CD4-positive, CD25-positive, alpha-beta regulatory T cell (primary cell): ENCODE measurements at places on chromosomes 7 and 10.

- no peak for DNase-seq
These were observed 387.8 kb downstream of the BBS9 start for GRCh38 chr7:33517191-33517590.

DNA sequence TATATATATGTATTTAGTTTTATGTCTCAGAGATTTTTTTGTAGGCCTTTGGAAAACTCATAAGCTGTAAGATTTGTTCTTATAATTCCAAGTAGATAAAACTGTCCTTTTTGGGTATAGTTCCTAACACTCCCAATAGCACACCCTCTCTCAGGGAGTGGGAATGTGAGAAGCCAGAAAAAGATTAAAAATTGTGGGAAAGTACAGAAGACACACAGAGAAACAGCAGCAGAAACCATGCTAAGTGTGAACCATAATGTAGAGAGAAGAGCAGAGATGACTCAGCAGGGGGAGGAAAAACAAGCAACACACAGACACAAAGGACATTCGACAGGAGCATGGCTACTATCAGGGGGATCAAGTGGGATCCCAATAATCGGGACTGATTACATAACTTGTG is 401.6 kb downstream of the MAGI2 start:
- DNase-seq: no peak

DNA sequence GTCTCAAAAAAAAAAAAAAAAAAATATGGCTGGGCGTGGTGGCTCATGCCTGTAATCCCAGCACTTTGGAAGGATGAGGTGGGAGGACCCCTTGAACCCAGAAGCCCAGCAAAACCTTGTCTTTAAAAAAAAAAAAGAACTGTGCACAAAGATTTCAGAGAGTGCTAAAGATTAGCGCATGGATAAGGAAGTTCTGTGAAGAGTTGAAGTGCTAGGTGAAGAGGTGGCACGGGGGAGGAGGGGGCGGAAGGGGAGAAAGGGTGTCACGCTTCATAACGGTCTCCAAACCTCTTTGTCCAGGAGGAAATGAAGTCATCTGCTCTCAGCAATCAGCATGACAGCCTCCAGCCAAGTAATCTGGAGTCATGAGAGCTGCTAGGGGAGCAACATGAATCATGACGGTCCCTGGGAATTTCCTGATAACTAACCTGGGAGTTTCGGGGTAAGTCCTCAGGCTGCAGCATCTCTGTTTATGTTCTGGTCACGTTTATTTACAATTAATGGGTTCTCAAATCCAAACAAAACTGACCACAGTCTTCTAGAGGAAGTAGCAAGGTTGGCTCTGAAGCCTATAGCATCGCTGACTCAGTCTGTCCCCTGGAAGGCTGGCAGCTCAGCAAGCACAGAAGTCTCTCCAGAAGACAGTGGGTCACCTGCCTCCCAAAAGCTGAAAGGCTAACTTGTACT is 1.9 kb upstream of the PLAU start:
- DNase-seq: no peak

DNA sequence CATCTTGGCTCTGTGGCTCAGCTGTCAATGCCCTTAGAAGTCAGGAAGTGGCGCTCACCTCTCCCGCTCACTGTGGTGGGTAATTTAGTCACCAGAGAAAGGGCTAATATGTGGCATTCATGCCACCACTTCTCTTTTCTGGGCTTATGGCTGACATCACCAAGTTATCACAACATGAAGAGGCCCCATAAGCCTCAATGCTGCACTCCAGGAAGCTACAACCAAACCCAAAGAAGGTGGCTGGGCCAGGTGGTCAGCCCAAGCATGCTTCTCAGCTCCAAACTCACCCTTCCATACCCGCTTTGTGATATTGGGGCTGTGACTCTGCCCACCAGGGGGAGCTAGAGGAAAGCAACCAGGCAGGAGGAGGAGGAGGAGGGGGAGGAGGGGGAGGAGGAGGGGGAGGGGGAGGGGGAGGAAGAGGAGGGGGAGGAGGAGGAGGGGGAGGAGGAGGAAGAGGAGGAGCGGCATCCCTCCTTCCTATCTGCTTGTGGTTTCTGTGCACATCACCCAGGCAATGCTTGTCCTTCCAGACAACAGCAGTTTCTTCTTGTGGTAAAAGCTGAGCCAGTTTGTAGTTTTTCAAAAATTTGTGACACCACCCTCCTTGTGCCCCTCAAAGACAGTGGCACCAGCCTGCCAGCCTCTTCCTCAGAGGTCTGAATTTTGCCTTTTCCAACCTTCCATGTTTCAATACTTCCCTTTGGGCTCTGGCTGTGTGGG is 42.1 kb downstream of the CYP26A1 start:
- peak; percentile 50 for DNase-seq

DNA sequence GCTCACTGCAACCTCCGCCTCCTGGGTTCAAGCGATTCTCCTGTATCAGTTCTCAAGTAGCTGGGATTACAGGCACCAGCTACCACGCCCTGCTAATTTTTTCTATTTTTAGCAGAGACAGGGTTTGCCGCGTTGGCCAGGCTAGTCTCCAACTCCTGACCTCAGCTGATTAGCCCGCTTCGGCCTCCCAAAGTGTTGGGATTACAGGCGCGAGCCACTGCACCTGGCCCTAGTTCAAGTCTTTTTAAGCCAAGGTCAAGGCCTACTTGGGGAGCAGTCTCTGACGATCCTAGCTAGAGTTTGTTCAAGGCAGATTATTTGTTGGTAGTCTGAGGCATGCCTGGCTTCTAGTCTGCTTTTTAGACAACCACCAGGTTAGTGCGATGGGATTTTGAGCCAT is 709.5 kb upstream of the COBL start:
- DNase-seq: no peak

DNA sequence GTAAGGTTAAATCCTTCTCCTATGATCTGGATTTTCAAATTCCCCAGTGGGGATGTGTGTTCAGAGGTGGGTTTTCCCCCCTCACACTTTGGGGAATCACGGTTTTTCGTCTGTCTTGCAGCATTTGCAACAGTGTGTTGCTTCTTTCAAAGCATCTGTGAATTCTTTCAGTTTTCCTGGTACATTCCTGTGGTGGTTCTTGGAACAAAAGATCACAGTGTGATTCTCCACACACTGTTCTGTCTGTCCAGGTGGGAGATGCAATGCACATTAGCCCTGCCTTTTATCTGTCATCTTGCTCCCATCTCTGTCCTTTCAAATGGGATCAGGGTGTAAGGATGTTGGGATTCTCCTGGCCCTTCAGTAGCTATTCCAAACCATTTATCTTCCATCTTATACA is 11.8 kb downstream of the AGK start:
- no peak for DNase-seq

GRCh38 chr10:17025444-17026295 is 103.9 kb downstream of the CUBN start:
- peak; percentile 67 for DNase-seq

DNA sequence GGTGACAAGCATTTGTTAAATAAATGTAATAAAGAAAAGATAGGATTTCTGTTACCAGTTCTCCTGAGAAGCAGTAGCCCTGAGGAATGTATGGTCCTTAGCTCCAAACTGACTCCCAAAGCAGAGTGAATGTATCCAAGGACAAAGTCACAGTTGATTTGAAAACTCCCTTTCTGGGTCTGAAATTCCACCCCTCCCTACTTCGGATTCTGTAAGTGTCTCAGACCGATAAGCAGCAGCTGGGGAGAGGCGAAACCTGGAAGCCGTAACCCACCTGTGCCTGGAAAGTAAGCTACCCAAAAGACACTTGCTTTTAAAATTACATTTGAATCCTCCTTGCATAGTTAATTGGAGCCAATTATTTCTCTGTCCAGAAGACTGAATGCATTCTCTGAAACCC is 122.9 kb upstream of the FRMD4A start:
- no peak for DNase-seq

GRCh38 chr10:46106410-46107255 is 60.6 kb upstream of the MSMB start:
- peak; percentile 30 for DNase-seq

- no peak for DNase-seq
These were observed 2.9 kb downstream of the CDK14 start for GRCh38 chr7:90599038-90599437.

DNA sequence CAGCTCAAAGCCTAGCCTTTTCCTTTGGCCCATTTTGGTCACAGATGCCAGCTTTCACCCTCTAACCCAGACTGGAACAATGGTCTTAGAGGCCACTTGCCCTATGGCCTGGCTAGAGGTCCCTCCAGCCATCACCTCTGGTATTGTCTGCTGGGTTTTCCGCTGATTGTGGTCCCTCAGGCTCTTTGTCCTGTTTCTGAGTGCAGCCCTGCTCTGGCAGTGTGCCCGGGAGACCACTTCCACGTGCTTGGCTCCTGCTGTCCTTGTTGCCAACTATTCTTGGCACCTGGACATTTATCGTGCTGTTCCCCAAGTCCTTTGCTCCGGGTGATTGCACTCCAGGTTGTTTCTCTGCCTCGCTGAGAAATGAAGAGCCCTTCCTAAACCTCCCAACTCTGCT is 53.3 kb upstream of the FAM180A start:
- no peak for DNase-seq

DNA sequence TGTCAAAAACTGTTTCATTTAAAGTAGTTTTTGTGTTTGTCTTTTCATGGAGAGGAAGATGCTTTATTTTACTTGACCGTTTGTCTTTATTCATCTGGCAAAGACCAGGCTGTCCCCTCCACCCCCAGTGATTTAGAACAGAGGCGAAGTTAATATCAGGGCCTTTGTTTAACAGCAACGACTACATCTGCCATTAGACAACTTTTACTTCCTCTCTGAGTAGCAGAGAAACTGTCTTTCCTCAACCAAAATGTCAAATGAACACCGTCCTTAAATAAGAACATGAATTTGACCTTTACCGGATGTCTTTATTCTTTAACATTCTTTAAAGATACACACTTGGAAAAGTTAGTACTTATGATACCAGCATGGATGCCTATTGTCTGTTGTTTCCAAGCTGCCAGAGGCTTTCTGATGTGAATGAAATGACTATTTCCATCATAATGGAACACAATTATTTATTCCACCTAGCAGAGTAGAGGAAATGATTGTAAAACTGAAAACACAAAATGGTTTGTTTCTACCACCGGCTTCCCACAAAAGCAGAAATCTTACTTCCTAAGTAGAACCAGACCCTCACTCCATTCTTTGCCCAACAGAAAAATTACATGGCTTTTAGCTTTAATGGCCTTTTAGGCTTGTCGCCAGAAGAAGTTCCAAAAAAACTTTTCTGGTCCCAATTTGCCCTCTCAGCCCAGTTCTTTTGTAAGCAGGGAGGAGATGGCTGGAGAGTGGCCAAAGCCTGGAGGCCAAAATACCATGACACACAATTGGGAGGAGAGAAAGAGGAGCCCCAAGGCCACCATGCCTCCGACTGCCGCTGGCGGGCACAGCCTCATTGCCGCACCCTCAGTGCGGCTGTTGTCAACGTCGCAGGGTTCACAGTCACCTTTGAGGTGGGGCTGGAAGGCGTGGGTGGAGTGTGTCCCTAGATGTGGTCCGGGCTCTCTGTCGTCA is 168.5 kb downstream of the TEX36 start:
- DNase-seq: no peak

DNA sequence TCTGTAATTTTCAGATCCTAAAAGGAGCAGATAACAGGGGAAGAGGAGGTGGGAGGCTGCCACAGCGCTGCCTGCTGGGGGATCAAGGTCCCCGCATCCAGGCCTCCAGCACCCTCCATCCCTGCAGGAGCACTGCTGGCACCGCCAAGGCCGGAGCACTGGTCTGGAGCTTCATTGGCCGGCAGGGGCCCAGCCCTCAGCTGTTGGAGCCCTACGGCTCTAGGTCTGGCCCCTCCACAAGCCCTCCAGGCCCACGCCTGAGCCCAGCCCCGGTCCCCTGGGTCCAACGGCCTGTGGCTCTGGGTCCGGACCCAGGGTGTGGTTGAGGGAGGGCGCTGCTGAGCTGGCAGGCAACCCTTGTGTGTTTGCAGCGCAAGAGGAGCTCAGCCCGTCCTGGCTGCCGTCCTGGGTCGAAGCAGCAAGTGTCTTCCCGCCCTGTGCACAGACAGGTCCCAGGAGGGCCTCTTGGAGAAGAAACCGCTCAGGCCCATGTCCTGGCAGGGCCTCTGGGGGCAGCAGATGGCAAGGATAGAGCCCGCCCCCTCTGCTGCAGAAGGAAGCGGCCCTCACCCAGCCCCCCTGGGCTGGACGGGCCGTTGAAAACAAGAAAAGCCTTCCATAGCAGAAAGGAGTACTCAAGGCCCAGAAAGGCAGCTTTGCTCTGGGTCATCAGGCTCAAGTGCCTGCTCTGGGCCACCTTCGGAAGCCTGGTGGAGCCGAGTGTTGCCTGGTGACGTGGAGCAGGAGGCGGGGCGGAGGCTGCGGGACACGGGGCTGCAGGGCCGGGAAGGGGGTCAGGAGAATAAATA is 54.3 kb upstream of the TNRC18 start:
- no peak for DNase-seq

GRCh38 chr7:11818281-11818680 is 13.7 kb downstream of the THSD7A start:
- DNase-seq: no peak

DNA sequence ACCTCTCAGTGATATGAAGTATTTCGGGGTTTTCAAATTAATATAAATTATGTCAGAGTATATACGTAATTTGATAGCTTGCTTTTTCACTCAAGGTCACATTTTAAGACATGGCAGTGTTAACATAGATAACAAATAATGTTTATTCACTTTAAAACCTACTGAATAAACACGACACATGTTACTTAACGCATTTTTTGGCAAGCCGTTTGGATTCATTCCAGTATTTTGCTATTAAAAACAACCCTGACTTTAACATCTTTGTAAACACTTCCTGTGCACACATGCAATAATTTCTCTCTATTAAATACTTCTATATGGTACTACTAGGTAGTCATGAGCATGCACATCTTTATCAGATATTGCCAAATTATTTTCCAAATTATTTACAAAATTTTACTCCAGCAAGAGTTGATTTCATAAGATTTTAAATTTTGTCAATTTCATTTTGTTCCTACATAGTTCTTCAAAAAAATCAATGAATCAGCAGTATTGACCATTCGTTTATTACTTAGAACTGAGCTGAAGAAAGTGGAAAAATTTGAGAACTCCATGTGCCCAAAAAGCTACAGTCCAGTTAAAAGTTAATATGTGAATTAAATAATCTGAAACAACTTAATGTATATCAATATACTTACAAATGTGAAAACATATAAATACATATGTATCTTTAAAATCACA is 26.8 kb upstream of the THSD7A start:
- no peak for DNase-seq

- DNase-seq: no peak
These were observed 222.1 kb downstream of the GLI3 start for GRCh38 chr7:42014625-42015618.

GRCh38 chr10:35495521-35496119 is 109.5 kb upstream of the GJD4 start:
- no peak for DNase-seq

GRCh38 chr10:53361281-53361680 is 588.7 kb upstream of the MBL2 start:
- DNase-seq: no peak

- DNase-seq: no peak
These were observed 263.8 kb upstream of the GRB10 start for GRCh38 chr7:51046482-51046881.

- DNase-seq: no peak
These were observed 31.8 kb upstream of the VCL start for GRCh38 chr10:73965890-73966768.
